ENCODE measurements at places on chromosomes 3 and 15.

DNA sequence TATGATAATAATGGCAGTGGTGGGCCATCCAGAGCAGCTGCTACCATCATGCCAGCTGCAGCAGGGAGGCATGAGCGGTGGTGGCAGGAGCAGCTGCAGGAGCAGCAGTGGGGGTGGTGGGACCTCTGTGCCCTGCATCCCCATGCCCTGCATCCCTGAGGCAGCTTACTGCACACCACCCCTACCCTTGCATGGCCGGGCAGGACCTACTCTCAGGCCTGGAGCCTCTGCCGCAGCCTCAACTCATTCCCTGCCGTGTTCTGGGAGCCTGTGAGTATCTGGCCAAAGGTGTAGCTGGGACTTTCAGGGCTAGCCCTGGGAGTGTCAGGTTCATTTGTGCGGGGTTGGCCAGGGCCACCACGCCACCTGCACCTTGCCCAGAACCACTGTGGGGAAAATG lies 3.3 kb upstream of the XCR1 start:
- DNase-seq, result no peak

- no peak for DNase-seq
Measured at GRCh38 chr3:101744811-101745210, 20.4 kb downstream of the CEP97 start.

GRCh38 chr3:69994919-69995318 lies 4.6 kb upstream of the SAMMSON start:
- DNase-seq, result no peak

- no peak for DNase-seq
Measured at GRCh38 chr15:48112242-48112641, 8.5 kb upstream of the SLC24A5 start.

- DNase-seq, result no peak
Measured at GRCh38 chr15:62569460-62570404, 404.6 kb upstream of the C2CD4B start.

DNA sequence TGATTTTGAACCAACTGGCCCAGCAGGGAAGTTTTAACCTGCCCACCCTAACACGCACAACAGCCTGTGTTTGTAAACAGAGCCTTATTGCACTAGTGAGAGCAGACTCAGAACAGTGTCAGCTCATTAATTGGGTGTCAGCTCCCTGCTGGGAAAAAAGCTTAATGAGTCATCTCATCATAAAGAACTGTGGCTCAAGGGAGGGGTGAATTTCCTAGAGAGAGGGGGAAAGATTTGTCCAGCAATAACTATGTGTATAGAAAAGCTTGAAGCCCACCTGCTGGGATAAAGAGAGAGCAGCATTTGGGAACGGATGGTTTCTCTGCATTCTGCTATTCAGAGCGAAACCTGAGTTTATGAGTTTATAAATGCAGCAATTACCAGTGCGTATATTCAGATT lies 48.9 kb upstream of the GMNC start:
- no peak for DNase-seq

- DNase-seq, result no peak
Measured at GRCh38 chr15:49282366-49282765, 112.3 kb downstream of the GALK2 start.

DNA sequence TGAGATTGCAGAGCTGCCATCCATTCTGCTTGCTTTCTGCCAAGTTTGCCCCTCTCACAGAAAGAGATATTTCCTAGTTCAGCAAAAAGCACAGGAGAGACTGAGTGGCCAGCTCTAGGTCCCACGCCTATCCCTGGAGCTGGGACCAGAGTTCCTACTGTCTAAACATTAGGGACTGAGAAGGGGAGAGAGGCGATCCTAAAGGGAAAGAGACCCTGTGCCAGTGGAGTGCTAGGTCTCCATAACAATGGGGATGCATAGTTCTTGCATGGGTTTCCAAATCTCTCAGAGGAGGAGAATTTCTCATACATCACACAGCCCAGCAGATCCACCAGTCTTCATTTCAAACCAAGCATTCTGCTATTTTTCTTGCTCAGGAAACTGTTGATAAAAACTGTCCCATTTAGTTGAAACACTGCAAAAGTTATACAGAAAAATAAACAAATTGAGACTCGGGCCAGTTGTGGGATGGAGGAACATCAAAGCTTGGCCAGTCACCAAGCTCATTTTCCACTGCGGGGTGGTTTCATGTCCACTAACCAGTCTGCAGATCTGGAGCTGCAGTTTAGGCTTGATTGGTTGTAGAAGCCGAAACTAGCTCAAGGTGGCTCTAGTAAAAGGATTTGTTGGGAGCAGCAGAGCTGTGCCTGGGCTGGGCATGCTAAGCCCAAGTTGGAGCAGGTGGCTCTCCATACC lies 62.7 kb downstream of the EEFSEC start:
- no peak for DNase-seq

GRCh38 chr3:117450026-117450425 lies 740.4 kb downstream of the TUSC7 start:
- DNase-seq, result no peak

DNA sequence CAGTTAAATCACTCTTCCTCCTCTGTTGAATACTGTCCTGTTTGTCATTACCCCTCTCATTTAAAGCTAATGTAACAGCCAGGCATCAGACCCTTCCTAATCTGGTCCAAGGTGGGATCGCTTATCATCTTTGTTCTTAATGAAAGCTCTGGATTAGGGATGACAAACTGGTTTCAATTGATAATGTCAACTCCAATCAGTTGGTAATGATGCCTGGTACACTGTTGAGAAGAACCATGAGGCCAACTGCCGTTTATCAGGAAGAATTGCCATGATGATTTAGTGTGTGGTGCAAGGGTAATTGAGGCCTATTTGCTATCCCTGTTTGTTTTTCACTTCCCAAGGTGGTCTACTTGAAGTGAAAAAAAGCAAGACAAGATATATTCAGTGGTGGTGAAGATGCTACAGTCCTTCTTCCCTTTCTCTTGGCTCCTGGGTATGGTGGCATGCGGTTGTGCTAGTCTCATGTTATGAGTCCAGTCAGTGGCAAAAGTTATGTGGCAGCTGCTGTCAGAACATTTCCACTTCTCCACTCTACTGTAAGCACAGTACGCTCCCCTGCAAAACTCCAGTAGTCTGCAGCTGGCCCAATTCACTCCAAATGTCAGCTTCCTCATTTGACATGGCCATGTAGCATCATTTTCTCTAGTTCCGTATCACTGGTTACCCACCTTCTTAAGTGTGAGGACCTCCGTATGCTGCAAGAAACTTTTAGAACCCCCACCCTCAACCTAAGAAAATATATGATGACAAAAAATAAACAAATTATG lies 72.5 kb downstream of the MORC1 start:
- DNase-seq, result no peak

- DNase-seq, result no peak
Measured at GRCh38 chr3:15475161-15475560, 46.3 kb downstream of the COLQ start.

DNA sequence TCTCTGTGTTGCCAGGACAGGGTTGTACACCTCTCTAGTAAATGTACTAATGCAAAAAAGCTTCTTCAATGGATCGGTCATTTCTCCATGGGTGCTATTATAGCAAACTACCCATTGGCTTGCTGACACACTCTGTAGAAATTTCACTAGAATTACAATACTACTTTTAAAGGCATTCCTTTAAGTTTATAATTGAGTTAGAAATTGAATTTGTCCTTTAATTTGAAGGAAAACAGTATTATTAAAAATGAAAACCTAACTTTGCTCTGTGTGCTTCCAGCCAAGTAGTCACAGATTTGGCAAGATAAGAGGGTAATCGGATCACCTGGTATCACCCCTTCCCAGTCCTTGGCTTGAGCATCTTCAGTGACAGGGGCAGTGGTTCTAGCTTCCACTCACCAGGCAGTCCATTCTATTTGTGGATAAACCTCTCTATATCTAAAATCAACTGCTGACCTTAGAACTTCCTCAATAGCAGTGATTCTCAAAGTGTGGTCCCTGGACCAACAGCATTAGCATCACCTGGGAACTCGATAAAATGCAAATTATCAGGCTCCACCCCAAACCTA lies 93.2 kb downstream of the GHSR start:
- DNase-seq, result no peak

DNA sequence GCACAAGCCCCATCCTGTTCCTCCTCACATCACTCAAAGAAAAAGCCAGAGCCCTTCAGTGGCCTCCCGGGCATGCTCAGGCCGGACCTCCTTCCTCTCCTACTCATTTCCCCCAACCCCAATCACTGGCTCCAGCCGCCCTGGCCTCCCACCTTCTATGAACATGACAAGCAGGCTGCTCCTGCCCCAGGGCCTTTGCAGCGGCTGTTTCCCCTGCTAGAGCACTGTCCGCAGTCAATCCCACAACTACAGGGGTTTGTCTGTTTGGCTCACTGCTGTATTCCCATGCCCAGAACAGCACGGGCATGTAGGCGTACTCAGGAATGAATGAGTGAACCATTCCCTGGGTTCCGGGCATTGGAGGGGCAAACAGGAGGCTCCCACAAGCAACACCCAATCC lies 139.8 kb upstream of the PRR20G start:
- DNase-seq, result no peak

GRCh38 chr15:39959411-39959810 lies 25.5 kb downstream of the EIF2AK4 start:
- no peak for DNase-seq

DNA sequence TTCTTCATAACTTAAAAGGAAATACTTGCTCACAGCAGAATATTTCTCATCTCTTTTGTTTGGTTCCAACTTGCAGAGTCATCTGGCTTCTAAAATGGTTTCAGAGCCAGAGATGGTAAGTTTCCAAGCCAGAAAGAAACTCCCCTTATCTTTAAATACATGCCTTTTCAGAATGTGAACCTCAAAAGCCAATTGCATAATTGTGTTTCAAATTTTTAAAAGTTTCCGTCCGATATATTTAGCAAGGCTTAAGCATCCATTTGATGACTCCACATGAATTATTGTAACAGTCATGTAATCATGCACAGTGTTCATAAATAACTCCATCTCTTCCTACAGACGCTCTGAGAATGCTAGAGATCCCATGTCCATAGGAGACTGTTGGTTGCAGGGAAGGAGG lies 40.6 kb upstream of the C3orf80 start:
- no peak for DNase-seq

DNA sequence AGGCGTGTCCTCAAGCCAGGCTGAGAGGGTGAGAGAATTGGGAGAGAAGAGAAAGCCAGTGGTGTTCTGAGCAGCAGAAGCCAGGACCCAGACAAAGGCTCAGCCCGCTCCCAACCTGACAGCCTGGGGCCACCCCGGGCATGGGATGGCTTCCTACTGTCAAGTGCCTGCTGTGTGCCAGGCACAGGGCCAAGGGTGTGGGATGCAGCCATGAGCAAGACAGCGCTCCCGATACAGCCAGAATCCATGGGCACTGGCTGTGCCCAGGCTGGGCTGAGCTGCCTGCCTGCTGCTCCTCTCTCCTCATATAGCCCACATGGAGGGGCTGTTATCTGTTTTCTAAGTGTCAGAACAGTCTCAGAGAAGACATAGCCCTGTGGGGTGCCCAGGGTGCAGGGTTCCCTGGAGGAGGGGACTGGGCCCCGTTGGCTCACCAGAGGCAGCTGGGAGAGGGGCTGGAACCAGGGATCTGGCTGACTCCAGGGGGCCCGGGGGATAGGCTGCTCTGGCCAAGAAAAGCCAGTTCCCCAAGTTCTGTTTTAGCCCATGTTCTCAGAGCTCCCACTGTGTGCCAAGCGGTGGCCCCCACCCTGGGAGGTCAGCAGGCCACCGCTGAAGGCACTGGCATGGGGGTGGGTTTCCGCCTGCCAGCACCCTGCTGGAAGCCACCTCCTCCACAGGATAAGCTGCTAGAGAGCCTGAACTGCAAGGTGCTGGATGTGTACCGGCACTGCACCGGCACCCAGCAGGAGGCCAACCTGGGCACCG lies 39.0 kb downstream of the CFAP100 start:
- DNase-seq, result no peak

- DNase-seq, result no peak
Measured at GRCh38 chr3:111244760-111245159, 173.1 kb downstream of the NECTIN3 start.

GRCh38 chr15:43516801-43517353 lies 531 bp upstream of the MAP1A start:
- DNase-seq, result no peak

- no peak for DNase-seq
Measured at GRCh38 chr15:52326756-52327155, 31.2 kb upstream of the MYO5C start.

- DNase-seq, result no peak
Measured at GRCh38 chr3:127865941-127866340, 43.6 kb upstream of the MGLL start.

- DNase-seq, result no peak
Measured at GRCh38 chr3:192079098-192079497, 618.1 kb downstream of the PYDC2 start.
